ENCODE measurements at places on chromosomes 5 and 9. TPM values are rescaled to one million over a fixed set of nuclear protein-coding genes. Genes with fewer than 3 reads are reported as not detected.

TPD52L3 gene
- not detected for total RNA-seq

DNA sequence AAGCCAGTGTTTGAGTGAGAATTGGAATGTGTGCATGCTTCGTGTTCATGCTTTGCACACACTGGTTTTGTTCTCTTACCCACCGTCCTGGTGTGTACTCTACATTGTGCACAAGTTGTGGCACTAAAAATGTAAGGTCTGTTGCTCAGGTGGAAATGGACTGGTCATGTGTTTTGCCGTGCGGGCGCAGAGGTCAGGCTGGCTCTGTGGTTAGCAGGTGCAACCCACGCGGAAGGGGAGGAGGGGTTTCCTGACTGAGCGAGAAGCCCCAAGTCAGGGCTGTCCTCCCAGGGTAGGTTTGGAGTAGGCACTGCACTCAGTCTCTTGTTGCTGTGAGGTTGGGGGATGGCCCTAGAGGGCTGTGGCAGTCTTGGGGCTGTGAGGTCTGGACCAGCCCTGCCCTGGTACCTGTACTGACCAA lies 86.6 kb downstream of the EHMT1 start:
- DNase-seq, result no peak

- DNase-seq, result no peak
These were observed 3.0 kb upstream of the MACROH2A1 start for GRCh38 chr5:135402031-135402430.

DNA sequence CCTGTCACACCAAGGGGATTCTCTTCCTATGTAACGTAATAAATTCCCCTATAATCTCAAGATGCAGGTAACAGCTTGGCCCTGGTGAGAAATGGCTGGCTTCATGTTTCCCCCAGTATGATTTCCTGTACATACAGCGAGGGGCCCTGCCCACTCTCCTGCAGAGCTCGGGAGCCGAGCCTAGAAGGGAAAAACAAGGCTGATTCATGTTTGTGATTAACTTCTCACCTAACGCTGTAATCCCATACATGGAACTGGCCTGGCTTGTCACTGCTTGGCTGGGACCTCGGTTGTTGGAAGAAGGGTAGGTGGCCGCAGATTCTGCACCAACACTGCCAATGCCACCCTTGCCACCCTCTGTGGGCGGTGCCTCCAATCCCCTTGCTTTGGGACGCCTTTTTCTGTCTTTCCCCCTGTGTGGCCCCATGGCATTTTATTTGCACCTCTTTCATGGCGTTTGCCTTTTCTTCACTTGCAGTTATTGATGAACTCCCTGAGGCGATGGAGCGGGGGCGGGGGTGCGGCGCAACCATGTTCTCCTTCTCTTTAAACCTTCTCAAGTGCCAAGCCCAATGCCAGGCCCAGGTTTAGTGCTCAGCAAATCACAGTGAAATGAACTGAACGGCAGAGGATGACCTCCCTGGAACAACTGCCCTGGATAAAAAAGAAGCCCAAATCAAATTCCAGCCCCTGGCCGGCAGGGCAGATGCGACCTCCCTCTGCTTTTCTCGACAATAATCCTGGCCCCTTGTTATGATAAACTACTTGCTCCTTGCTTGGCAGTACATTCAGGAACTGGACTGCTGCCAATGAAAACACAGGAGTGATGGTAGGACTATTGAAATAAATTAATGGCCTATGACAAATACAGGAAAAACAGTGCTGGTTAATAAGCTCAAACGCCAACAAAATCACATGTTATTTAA lies 108.1 kb downstream of the TMEM174 start:
- peak; percentile 54 for DNase-seq

GRCh38 chr5:35478856-35479682 lies 138.6 kb upstream of the SPEF2 start:
- no peak for DNase-seq

DNA sequence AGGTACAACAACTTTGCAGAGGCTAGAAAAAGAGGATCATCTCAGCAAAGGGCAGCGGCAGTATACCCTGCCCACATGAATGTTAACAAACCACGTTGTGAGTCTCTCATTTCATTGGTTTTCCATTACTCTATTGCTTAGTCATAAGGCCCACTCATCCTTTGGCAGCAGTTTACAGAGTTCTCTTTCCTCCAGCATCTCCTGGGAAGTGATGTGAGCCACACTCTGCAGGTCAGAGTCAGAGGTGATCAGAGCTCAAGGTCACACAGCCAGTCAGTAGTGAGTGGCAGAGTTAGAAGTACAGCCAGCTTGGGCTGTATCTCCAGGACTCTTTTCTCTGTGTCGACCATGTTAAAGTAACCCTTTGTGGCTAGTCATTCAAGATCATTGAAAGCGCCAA lies 599.6 kb upstream of the GRAMD2B start:
- no peak for DNase-seq

Measured in pancreas (tissue), 10 donors.